ENCODE measurements at places on chromosomes 12 and 14.

DNA sequence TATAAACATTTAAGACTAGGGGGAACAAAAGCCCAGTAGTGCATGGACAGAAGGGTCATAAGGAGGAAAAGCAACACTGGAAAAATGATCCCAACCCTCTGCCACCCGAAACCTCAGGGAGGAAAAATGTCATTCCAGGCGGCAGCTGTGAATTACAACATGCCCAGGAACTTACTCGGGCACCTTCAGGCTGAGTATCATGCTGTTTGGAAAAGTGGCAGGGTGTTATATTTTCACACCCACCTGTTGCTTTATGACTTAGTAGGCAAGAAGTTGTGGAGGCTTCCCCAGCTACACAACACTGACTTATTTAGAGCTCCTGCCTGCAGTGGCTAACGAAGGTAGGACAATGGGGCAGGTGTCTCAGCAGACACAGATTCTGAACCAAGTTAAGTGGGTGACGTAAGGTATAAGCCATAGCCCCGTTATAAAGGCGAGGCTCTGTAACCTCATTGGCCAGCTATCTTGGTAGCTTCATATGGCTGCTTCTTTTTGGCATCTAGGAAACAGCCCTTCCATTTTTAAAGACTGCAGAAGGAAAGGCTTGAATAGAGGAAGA lies 96.1 kb upstream of the IFNG-AS1 start:
- DNase-seq: no peak

GRCh38 chr14:22896760-22897159 lies 13.7 kb downstream of the REM2 start:
- DNase-seq: no peak

GRCh38 chr14:79705126-79705894 lies 506.0 kb downstream of the DIO2 start:
- no peak for DNase-seq

GRCh38 chr12:117090816-117091711 lies 8.2 kb downstream of the TESC start:
- DNase-seq: no peak

- DNase-seq: no peak
Measured at GRCh38 chr12:114063435-114063834, 97.3 kb upstream of the RBM19 start.

DNA sequence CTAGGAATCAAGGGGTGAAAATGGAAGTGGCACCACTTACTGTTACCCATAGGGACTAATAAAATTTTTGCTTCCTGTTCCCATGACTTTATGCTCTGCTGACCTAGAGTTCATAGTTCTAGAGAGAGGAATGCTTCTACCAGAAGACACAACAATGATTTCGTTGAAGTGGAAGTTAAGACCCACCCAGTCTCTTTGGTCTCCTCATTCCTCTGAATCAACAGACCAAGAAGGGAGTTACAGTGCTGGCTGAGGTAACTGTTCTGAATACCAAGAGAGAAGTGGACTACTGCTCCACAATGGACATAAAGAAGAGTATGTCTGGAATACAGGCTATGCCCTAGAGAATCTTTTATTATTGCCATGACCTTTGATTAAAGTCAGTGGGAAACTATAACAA lies 23.5 kb upstream of the DYRK2 start:
- DNase-seq: no peak

- peak; percentile 54 for DNase-seq
Measured at GRCh38 chr12:70590051-70590450, 47.2 kb downstream of the PTPRB start.

Data from AG09319 (cell line).